Cardiac septum (tissue), 1 donor: ENCODE measurements at places on chromosomes 2 and 18.

GRCh38 chr2:153871231-153872221, at the start of gene GALNT13:
GALNT13 (plus strand) TSS chr2:153871922.
- no peak for DNase-seq

GRCh38 chr2:14016289-14016955, 616.1 kb upstream of the LRATD1 start:
- DNase-seq, result no peak

- no peak for DNase-seq
Observed at GRCh38 chr18:3084206-3084605, 71.3 kb upstream of the LPIN2 start.

DNA sequence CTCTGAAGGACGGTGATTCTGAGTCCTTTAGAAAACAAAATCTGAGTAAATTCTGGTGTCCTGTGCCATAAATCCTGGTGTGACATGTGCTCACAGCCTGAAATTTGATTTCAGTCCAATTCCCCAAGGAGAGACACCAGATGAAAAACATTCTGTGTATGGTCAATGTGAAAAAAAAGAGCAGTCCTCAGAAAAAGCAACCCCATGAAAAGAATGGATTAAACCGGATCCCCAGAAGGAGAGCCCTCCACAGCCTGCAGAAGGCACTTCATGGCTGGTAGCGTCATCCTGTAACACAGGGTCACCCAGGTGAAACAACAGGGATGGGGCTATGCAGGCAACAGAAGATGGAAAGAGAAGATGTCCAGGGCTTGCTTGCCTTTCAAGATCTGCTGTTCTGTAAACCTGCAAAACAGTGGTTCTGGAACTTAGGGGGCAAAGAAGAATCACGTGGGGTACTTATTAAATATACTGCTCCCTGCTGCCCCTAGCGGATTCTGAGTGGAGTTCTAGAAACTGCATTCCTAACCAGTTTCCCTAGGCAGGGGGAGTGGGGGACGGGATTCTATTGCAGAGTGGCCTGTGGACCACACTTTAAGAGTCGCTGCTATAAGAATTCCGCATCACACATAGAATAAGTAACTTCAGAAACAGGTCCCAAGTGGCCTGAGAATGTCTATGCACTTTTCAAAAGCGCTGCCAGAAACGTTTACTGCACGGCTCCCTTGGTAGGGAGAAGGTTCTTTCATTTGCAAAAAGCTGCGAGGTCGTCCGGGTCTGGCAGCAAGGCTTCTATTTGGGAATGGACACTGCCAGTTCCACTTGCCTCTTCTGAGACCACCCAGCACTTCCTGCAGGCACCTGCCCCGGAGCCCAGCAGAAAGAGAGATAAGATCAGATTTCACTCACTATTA, 118.9 kb upstream of the ARL5A start:
- DNase-seq, result no peak

DNA sequence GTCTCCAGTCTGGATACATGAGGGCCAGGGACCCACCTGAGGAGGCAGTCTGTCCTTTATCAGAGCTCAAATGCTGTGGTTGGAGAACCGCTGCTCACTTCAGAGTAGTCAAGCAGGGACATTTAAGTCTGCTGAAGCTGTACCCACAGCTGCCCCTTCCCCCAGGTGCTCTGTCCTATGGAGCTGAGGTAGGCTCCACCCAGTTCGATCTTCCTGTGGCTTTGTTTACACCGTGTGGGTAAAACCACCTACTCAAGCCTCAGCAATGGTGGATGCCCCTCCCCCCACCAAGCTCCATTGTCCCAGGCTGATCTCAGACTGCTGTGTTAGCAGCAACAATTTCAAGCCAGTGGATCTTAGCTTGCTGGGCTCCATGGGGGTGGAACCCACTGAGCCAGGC, 731.4 kb upstream of the HS6ST1 start:
- no peak for DNase-seq

DNA sequence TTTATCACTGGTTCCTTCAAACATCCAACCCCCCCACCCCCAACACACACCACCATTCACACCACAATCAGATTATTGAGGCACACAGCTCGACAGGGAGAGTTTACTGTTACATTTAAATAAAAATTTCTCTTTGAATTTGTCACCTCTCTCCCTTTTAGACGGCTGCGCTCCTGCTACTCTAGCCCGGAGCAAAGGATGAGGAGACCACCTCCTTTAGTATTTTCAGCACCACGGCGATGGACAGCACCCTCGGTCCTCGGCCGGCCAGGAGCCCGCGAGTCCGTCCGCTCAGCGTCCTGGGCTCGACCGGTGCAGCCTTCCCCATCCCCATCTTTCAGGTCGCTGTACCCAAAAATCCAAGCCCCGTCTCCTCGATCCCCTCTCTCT, 892 bp downstream of the CELF4 start:
- no peak for DNase-seq

GRCh38 chr18:54702686-54703085, 111.6 kb downstream of the DYNAP start:
- no peak for DNase-seq

DNA sequence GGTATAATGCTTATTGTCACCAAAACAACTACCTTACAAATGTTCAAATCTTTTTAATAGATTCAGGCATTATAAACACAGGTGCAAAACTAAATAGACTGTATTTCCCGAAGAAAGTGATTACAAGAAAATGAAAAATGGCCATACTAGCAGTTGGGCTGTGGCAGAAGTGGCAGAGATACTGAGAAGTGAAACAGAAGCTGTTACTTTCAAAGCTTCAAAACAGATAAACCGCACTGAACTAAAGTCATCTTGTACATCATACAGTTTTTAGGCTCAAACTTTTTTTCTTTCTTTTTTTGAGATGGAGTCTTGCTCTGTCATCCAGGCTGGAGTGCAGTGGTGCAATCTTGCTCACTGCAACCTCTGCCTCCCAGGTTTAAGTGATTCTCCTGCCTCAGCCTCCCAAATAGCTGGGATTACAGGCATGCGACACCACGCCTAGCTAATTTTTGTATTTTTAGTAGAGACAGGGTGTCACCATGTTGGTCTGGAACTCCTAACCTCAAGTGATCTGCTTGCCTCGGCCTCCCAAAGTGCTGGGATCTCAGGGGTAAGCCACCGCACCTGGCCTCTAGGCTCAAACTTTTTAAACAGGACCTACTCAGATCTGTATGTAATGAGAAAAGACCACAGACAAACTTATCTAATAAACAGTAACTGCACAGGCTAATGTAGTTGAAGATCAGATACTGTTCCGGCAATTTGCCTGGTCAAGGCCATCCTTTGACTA, 77.9 kb upstream of the SATB2 start:
- DNase-seq, result no peak

DNA sequence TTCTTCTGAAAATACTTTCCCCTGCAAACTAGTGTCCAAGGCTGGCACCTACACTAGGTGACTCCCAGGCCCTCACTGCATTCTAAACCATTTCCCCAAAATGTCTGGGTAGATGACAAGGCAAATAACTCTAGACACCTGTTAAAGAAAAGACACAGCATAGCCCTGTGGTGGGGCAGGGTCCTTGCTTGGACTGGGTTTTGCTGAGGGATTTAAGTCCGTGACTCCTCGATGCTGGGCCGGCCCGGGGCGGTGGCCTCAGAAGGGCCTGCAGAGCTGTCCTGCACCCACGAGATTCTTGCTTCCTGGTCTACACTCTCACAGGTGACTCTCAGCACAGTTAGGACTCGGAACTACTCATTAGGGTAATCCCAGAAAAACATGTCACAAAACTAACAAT, 55.2 kb downstream of the MBP start:
- no peak for DNase-seq
